CD4-positive, alpha-beta T cell treated with Interferon gamma for 1 hour (primary cell): ENCODE measurements at places on chromosomes 13 and 19.

- DNase-seq: no peak
Measured at GRCh38 chr19:55691561-55692481, 16.8 kb downstream of the EPN1 start.

DNA sequence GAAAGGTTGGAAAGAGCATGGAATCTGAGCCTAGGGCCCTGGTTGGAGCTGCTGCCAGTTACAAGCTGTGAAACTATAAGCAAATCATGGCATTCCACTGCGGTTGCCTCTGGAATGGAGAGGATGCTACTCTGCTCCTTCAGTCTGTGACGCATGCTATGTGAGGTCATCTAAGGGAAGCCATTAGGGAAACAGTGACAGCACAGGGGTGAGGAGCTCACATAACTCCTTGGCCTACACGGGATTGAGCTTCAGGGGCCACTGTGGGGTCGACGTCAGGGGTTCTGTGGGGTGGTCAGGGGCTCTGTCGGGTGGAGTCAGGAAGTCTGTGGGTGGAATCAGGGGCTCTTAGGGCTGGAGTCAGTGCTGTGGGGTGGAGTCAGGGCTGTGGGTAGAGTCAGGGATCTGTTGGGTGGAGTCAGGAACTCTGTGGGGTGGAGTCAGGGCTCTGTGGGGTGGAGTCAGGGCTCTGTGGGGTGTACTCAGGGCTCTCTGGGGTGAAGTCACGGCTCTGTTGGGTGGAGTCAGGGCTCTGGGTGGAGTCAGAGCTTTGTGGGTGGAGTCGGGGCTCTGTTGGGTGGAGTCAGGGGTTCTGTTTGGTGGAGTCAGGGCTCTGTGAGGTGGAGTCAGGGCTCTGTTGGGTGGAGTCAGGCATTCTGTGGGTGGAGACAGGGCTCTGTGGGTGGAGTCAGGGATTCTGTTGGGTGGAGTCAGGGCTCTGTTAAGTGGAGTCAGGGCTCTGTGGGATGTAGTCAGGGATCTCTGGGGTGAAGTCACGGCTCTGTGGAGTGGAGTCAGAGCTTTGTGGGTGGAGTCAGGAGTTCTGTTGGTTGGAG lies 35.8 kb upstream of the MEDAG start:
- peak; percentile 52 for DNase-seq

DNA sequence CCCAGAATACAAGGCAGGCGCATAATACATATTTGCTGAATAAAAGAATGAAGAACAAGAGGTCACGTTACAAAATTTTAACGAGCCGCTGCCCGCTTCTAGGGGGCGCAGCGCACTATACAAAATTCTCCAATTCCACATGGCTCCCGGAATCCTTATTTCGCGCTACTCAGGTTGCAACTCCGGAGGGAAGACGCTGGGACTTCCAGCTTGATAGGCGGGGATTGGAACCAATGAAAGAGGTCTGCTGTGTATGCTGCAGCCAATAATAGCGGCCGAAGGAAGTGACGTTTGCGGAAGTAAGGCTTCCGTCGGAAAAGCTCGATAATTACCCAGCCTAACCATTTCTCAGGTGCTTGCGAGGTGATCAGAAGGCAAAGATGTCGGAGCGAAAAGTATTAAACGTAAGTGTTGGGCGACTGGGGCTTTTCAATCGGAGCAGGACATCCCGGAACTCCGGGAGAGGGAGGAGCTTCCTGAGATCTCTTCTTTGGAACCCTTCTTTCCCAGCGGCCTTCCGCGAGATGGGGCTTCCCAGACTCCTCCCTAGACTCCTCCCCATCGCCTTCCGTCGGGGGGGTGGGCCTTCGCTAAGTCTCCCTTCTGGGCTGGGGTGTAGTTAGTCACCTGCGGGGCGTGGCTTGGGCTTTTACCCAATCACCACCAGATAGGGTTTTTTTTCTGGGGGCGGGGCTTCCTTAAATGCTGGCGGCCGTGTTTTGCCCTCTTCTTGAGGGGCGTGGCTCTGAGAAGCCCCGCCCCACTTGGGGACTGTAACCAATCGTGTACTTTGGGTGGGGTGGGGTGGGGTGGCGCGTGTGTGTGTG lies at the start of gene YJU2:
Gene YJU2 (plus strand): TSS at position 314 of the 827 bp plus-strand sequence. CDS start 67 bp downstream, at position 381.
- DNase-seq: peak; percentile 99

DNA sequence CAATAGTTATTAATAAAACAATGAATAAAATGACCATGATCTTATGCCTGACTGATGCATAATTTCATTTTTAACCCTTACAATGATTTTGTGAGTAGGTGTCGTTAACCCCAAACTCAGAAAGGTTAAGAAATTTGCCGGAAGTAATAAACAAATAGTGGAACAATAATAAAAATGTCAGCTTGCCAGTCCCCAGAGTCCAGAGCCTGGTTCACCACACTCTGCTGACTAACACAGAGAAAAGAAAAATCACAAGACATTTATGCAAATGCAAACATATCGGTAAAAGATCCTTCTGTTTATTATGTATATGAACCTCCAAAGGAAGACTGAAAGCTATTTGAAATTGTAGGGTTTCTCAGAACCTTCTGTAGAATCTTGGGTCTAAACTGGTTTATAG lies 563.7 kb downstream of the EFNB2 start:
- DNase-seq: no peak

- DNase-seq: no peak
Measured at GRCh38 chr13:113001241-113002140, 32.5 kb downstream of the MCF2L start.

DNA sequence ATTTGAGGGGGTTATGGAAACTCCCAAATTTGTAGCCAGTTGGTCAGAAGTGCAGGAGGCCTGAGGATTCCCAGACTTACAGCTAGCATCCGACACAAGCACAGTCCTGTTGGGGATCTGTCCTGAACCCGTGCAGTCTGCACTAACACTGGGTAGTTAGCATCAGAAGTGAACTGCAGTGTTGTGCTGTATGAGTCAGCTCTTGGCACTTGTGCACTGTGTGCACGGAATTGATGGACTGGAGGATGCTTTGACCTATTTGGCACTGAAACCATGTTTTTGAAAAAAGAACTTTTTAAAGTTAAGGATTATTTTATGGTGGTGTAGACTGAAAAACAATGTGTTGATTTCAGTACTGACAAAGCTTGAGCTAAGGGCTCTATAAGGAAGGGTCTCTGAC lies 279.0 kb downstream of the NHLRC3 start:
- no peak for DNase-seq

GRCh38 chr13:101026736-101027398 lies 352.3 kb upstream of the TMTC4 start:
- DNase-seq: no peak
